ENCODE measurements at places on chromosomes 12 and 14.

GRCh38 chr12:55676707-55677106 is 31.0 kb downstream of the ITGA7 start:
- no peak for DNase-seq

GRCh38 chr14:100132903-100133510 is 26.4 kb downstream of the DEGS2 start:
- no peak for DNase-seq

DNA sequence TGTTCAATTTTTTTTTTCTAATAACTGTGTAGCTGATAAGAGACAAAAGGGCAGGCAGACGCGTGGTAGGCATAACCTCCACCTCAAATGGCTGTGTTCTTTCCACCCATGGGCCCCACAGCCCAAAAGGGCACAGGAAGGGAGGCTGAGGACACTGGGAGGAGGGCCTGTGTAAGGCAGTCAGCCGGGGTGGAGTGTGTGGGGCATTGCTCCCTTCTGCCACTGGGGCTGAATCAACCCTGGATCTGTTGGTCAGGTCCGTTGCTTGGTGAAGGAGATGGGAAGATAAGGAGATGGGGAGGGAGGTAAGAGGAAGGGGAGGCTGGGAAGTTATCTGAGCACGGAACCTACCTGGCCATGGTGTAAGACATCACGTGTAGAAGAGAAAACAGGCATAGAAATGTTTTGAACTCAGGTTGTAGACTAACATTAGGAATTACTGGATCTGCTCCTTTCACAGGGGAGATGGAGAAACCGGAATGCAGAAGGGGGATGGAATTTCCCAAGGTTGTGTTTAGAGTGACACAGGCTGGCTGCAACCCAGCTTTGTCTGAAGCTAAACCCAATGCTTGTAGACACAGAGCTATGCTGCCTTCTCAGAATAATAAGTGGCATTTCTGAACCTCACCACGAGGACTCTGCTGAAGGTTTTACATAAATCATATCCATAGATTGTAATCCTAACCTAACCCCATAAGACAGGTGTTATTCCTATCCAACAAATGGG is 138.5 kb upstream of the NOS1 start:
- no peak for DNase-seq

DNA sequence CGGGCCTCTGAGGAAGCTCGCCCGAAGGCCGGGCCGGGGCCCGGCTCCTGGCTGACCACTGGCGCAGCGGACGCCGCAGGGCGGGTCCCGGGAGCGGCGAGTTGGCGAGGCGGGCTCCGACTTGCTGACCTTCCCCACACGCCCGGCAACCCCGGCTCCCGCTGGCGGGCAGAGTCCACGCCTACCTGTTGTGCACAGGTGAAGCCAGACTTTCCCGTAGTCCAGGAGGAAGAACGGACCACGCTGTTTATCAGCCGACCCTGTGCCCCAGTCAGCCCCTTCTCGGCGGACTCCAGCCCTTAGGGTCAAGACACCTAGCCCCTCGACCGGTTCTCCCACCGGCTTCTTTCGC is 407 bp downstream of the HEATR5A start:
- no peak for DNase-seq
